ENCODE measurements at places on chromosomes 4 and X.

DNA sequence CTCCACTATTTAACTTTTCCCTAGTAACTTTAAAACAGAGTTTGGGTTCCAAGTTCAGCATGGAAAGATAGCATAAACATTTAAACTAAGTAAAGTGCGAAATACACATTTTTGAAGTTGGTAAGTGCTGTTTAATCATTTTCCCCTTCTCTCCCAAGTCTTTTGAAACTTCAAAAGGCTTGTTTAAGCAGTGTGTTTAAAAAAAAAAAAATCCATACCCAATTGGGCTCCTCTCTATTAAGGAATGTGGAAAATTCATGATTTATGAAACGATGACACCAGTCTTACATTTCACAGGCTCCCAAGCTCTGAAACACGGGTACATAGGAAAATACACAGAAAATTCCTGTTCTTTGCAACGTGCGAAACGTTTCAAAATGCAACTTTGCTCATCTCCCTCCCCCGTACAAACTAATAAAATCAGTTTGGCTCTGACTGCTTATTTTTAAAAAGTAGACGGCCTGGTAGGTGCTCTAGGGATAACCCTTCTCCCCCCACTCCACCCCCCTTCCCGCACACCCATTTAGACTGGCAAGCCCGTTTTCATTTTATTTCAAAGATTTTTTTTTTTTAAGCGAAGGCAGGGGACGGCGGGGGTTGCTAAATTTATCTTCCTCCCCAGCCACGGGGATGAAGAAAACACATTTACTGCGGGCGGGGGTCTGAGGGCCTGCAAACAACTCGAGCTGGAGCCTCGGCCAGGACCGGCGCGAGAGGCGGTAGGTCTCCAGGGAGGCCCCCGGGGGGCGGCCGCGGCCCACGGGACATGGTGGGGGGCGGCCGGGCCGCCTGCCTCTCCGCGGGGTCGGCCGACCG is 786 bp upstream of the ZFX start:
- DNase-seq: peak; percentile 51

DNA sequence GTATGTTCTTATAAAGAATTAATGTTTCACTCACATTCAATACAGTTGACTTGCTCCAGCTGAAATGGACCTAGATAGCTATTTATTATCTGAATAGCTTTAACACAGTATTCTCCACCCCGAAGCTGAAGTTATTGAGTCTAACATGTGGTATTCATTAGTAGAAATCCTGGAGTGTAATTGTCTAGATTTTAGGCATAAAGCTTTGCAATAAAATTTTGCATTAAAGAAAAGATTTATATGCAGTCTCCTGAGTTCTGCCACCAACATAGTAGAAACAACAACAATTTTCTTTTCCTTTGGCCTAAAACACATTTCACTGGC is 90.2 kb upstream of the DCLK2 start:
- DNase-seq: no peak

DNA sequence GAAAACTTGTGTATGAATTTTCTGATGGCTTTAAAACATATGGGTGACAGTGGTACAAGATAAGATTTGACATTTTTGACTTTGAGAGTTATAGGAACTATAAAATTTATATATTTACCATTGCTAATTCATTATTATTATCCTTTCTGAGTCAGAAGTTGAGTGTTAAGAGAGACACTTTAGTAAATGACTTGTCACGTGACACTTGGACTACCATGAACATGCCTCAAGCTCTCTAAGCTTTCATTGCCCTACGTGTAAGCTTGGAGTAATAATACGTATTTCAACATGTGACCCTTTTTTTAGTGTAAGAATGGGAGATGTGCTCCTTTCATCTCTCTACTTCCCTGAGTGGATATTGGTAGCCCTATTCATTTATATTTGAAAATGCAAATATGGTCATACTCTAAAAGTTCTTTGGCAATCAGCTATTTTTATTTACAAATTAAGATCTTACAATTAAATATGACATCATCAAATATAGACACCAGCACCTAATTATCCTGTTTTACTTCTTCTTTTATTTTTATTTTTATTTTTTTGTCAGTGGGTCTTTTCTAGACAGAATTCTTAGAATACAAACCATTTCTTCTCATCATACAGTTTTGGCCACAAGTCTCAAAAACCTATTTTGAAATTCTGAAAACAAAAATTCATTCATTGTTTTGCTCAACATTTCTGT is 837.0 kb downstream of the PDHA2 start:
- DNase-seq: no peak

DNA sequence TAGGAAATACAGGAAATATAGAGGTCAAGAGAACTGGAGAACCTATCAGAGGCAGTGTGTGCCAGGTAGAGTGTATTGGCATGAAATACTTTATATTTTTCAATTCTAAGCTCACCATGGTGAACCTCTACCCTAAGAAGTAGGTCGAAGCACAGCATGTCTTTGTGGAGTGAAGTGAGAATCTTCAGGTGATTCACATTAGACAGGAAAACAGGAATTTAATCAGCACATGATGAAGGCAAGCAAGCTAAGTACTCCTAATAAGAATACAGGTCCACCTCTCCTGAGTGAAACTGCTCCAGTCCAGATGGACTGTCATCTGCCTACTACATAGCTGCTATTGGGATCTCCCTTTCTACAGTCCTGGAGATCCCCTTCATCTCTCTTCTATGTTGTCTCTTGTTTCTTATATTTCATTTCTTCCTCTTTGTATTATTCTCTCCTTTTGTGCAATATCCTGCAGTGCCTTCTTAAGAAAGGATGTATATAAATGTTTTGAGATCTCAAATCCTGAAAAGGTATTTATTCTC is 159.0 kb downstream of the LRBA start:
- no peak for DNase-seq

- DNase-seq: no peak
Observed at GRCh38 chr4:162245051-162245450, 81.3 kb upstream of the FSTL5 start.

DNA sequence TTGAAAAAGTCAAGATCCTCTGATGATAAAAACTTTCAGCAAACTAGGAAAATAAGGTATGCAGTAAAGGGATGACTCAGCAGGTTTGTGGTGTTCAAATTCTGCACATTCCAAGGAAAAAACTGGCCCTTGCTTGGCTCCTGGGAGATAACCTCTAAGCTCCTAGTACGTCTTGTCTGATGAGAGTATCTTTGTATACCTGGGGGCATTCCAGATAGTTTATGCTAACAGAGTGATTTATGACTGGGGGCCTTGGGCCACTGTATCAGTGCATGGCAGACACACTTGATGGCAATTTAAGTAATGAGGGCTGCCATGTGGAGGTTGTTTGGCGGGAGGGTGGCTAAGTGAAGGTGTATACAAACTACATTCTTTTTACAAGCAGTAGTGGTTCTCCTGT is 56.9 kb downstream of the NSG1 start:
- DNase-seq: no peak
